ENCODE measurements at places on chromosomes 2 and 18. TPM values are rescaled to one million over a fixed set of nuclear protein-coding genes. Genes with fewer than 3 reads are reported as not detected.

The ALK gene
- 0.09 TPM for total RNA-seq

DNA sequence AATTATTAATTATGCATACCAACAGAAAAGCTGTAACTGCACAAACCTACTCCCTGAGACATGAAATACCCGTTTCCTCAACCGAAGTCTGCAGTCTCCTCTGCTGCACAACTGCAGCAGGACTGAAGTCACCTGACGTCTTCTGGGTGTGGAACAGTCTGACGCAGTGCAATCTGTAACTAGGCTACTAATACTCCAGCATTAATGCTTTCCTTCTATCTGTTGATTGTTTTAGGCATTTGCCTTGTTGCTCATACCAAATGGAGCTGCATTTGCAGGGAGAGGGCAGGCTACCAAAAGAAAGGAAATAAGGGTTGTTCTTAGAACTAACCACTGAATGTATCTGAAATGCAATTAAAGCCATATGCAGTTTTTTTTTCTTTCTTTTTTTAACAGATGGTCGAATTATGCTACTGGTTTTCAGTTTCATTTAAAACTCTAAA is 40.1 kb downstream of the RTN4 start:
- H3K27me3 ChIP-seq, result no peaks in the 10 kb centered on the region
- H3K36me3 ChIP-seq, result no peaks in the 10 kb centered on the region
- H3K27ac ChIP-seq, result peak overlapping the region; percentile 70
- peaks cover 60% of the 10 kb centered on the region for H3K4me1 ChIP-seq
- peak; percentile 65 for DNase-seq
- H3K4me3 ChIP-seq, result no peak overlapping the region

The BCL2 gene
- total RNA-seq, result 8.6 TPM

GRCh38 chr2:121004950-121005349 is 269.3 kb downstream of the GLI2 start:
- no peaks in the 10 kb centered on the region for H3K36me3 ChIP-seq
- no peaks in the 10 kb centered on the region for H3K27me3 ChIP-seq
- H3K4me1 ChIP-seq, result no peaks in the 10 kb centered on the region
- peak; percentile 25 for DNase-seq
- H3K27ac ChIP-seq, result no peak overlapping the region
- no peak overlapping the region for H3K4me3 ChIP-seq

DNA sequence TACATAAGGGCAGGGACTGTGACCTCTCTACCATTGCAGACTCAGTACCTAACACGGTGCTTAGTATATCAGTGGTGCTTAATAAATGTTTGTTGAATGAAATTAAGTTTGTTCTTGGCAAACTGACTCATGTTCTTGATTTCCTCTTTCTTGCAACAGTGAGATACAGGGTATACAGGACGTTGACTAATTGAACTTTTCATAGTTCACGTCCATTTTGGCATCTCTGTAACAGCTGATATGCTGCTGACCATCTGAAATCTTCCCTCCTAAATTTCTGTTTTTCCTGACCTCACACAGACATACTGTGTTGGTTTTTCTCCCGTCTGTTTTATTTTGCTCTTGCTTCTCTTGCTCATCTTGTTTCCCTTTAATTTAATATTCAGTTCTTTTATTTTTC is 44.2 kb downstream of the LHCGR start:
- H3K27ac ChIP-seq, result no peak overlapping the region
- no peaks in the 10 kb centered on the region for H3K4me1 ChIP-seq
- H3K4me3 ChIP-seq, result no peak overlapping the region
- no peak for DNase-seq
- no peaks in the 10 kb centered on the region for H3K36me3 ChIP-seq

GRCh38 chr18:2971741-2972552 is 41.0 kb downstream of the LPIN2 start:
- DNase-seq, result no peak
- no peaks in the 10 kb centered on the region for H3K4me1 ChIP-seq
- no peak overlapping the region for H3K4me3 ChIP-seq
- H3K27me3 ChIP-seq, result no peaks in the 10 kb centered on the region

DNA sequence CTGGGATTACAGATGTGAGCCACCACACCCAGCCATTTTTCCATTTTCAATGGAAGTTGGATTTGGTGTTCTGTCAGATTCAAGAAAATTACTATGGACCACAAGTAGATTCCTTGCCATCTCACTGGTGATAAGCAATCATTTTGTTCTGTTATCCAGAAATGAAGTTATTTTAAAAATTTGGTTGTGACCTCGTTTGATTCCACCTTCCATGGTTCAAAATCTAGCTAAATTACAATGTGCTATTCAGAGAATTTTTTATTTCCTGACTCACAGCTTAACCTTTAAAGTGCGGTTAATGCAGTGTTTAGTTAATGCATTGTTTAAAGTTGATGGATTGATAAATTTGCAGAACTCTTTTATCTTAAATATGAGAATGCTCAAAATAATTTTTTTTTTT is 243.2 kb upstream of the BOD1L2 start:
- H3K4me1 ChIP-seq, result peaks cover 13% of the 10 kb centered on the region
- H3K27ac ChIP-seq, result no peak overlapping the region
- H3K4me3 ChIP-seq, result no peak overlapping the region
- DNase-seq, result no peak
- no peaks in the 10 kb centered on the region for H3K36me3 ChIP-seq

The HRH4 gene
- total RNA-seq, result 0.89 TPM

DNA sequence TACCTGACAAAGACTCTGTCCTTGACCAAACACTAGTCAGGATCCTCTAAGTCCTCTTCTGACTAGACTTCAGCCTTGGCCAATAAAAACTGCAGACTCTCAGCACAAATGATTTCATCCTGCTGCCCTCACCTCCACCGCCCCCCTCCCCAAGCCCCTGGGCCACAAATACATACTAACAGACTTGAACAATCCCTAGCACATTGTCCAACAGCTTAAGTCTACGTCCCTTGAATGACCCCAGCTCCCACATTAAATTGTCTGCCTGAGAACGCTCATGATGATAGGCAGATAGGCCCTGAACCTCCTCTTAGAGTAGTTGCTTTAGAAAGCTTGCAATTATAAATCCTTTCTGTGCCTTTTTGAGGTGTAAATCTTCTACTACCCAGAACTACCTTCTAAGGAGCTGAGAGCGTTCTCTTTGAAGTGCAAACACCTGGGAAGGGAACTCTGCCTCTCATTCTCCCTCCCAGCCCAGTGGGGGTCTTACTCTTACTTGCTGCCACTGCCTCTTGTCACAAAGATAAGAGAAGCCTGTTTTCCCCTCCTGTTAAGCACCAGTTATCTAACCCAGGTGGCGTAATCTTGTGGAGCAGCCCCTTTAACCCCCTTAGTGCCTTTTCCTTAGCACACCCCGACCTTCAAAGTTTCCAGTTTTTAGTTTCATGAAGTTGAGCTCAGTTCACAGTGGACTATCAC is 1225.6 kb downstream of the LRP1B start:
- H3K27me3 ChIP-seq, result no peaks in the 10 kb centered on the region
- H3K4me3 ChIP-seq, result no peak overlapping the region
- no peak for DNase-seq
- no peak overlapping the region for H3K27ac ChIP-seq

DNA sequence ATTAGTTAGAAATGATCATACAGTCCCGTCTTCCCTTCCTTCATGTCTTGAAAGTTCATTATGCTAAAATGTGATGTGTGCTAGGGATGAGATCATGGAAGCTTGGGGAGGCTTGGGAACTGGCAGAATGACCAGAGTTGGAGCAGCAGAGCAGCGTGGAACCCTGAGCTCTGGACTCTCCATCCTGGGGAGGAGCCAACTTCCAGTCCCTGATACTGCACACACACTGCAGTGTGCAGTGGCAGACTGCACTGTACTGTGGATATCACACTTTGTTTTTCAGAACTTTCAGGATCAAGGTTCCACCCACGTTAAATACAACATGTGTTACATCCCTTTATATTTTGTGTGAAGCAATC is 27.3 kb upstream of the GREB1 start:
- peaks cover 5% of the 10 kb centered on the region for H3K4me1 ChIP-seq
- no peaks in the 10 kb centered on the region for H3K36me3 ChIP-seq
- no peaks in the 10 kb centered on the region for H3K27me3 ChIP-seq

The MTA3 gene
- 22.3 TPM for total RNA-seq

GRCh38 chr2:48993576-48993975 is 160.7 kb downstream of the FSHR start:
- H3K36me3 ChIP-seq, result no peaks in the 10 kb centered on the region
- no peak overlapping the region for H3K4me3 ChIP-seq
- H3K27me3 ChIP-seq, result no peaks in the 10 kb centered on the region
- no peak overlapping the region for H3K27ac ChIP-seq

The TRIM54 gene
- total RNA-seq, result 0.09 TPM

GRCh38 chr2:182229297-182229696 is 197.5 kb downstream of the PDE1A start:
- DNase-seq, result no peak
- peaks cover 8% of the 10 kb centered on the region for H3K4me1 ChIP-seq
- H3K36me3 ChIP-seq, result no peaks in the 10 kb centered on the region
- no peaks in the 10 kb centered on the region for H3K27me3 ChIP-seq
- H3K4me3 ChIP-seq, result no peak overlapping the region

The ATP5F1A gene
- total RNA-seq, result 389 TPM

The ZNF2 gene
- total RNA-seq, result 4.7 TPM

The CYBRD1 gene
- total RNA-seq, result 66.1 TPM

- no peaks in the 10 kb centered on the region for H3K36me3 ChIP-seq
- no peaks in the 10 kb centered on the region for H3K27me3 ChIP-seq
- no peak overlapping the region for H3K4me3 ChIP-seq
- no peak overlapping the region for H3K27ac ChIP-seq
Measured at GRCh38 chr2:42767899-42768705, 4.2 kb upstream of the OXER1 start.

DNA sequence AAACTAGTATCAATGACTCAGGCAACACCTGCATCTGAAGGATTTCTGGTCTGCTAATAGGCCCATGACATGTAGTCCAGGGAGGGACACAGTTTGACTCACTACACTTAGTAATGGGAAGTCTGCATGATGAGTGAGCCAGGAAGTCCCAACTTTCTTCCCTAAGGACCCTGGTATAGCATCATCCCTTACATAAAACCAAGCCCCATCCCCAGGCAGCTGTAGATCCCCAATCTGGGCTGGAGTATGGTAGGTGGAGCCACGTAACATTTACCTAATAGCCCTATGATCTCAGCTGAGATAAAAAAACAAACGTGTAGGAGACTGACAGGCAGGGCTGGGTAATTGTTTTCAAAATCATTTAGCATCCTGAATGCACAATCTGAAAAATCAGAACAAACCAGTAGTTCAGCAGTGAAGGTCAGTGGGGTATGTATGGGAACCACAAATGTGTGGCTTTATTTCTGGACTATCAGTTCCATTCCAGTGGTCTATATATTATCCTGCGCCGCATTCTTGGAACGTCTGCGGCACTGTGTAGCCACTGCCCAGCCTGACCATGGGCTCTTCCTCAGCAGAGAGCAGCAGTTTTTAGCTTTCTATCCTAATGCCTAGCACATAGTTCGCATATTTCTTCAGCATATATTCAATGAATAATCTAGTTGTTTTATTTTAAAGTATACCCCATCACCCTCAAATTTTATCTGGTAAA is 33.5 kb downstream of the EPB41L3 start:
- no peak for DNase-seq
- no peak overlapping the region for H3K27ac ChIP-seq
- H3K27me3 ChIP-seq, result no peaks in the 10 kb centered on the region
- no peak overlapping the region for H3K4me3 ChIP-seq

DNA sequence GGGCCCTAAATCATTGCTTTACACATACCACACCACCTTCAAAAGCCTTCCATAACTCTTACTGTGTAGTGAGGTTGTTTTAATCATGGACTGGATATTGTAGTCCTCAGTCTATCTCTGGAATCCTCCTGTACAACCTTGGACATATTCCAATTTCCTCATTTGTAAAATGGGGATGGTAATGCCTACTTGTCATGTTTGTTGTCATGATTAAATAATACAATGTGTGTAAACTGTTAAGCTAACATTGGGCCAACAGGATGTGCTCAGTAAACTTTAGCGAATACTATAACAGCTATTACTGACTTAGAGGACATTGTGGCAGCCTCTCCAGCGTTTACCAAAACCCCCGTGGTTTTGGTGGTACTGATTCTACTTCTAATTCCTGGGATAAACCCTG is 74.7 kb upstream of the PTPRM start:
- H3K27ac ChIP-seq, result no peak overlapping the region
- no peaks in the 10 kb centered on the region for H3K4me1 ChIP-seq
- no peaks in the 10 kb centered on the region for H3K27me3 ChIP-seq
- H3K36me3 ChIP-seq, result no peaks in the 10 kb centered on the region
- H3K4me3 ChIP-seq, result no peak overlapping the region

GRCh38 chr2:176003958-176004357 is 1.9 kb upstream of the LNPK start:
- DNase-seq, result peak; percentile 22
- H3K4me3 ChIP-seq, result no peak overlapping the region
- H3K36me3 ChIP-seq, result no peaks in the 10 kb centered on the region
- H3K27ac ChIP-seq, result no peak overlapping the region
- no peaks in the 10 kb centered on the region for H3K27me3 ChIP-seq
- peaks cover 15% of the 10 kb centered on the region for H3K4me1 ChIP-seq

The FLACC1 gene
- total RNA-seq, result 8.6 TPM

GRCh38 chr2:168639441-168639898 is 163.0 kb upstream of the NOSTRIN start:
- DNase-seq, result peak; percentile 89
- no peak overlapping the region for H3K27ac ChIP-seq
- H3K36me3 ChIP-seq, result no peaks in the 10 kb centered on the region

DNA sequence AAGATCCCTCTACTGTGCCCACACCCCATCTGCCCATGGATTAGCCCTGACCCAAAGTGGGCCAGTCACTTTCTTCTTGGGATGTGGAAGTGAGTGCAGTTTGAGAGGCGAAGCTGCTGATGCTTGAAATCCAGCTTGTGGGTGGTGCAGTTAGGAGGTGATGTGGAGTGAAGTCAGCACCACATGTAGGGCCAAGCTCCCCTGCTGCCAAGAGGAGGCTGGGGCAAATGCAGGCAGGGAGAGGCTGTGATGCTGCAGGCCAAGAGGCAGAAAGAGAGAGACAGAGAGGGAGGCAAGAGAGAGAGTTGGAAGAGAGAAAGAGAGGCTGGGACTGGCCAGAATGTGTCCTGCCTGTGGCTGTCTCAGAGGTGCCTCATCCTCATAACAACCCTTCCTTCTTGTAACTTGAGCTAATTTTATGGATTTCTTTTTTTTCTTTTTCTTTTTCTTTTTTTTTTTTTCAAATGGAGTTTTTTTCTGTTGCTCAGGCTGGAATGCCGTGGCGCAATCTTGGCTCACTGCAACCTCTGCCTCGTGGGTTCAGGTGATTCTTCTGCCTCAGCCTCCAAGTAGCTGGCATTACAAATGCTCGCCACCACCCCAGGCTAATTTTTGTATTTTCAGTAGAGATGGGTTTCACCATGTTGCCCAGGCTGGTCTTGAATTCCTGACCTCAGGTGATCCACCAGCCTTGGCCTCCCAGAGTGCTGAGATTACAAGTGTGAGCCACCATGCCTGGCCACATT is 35.3 kb upstream of the CAB39 start:
- no peaks in the 10 kb centered on the region for H3K4me1 ChIP-seq
- H3K4me3 ChIP-seq, result no peak overlapping the region
- no peak for DNase-seq
- no peaks in the 10 kb centered on the region for H3K27me3 ChIP-seq

- H3K4me1 ChIP-seq, result no peaks in the 10 kb centered on the region
- H3K36me3 ChIP-seq, result no peaks in the 10 kb centered on the region
- no peak for DNase-seq
- H3K27ac ChIP-seq, result no peak overlapping the region
Measured at GRCh38 chr2:62765619-62766376, 60.3 kb downstream of the EHBP1 start.

- no peaks in the 10 kb centered on the region for H3K36me3 ChIP-seq
- H3K4me1 ChIP-seq, result no peaks in the 10 kb centered on the region
- H3K4me3 ChIP-seq, result no peak overlapping the region
- no peaks in the 10 kb centered on the region for H3K27me3 ChIP-seq
- no peak for DNase-seq
Measured at GRCh38 chr2:188993247-188993646, 19.1 kb downstream of the COL3A1 start.

- peaks cover 4% of the 10 kb centered on the region for H3K4me1 ChIP-seq
- no peak overlapping the region for H3K27ac ChIP-seq
- H3K36me3 ChIP-seq, result no peaks in the 10 kb centered on the region
- no peak for DNase-seq
- no peak overlapping the region for H3K4me3 ChIP-seq
Measured at GRCh38 chr2:84823788-84824187, 57.1 kb downstream of the TRABD2A start.

Data from lung (tissue), 17 donors.